ENCODE measurements at places on chromosomes 16 and 17.

- DNase-seq, result no peak
These were observed 5.4 kb upstream of the HAP1 start for GRCh38 chr17:41739661-41740352.

DNA sequence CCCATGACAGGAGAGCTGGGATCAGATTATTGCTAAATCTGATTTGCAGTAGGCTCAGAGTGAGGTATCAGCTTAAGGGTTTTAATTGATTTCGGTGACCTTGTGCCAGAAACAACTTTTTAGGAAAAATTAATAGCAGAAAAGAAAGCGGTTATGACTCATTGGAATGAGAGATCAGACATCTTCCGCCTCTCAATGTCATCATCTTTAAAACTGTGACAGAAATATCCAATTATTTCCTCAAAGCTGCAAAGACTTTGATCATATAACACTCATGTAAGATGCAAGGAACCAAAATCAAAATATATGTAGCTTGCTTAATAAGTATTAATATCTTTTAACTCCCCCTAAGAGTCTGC is 190.1 kb upstream of the FOXF1 start:
- no peak for DNase-seq

DNA sequence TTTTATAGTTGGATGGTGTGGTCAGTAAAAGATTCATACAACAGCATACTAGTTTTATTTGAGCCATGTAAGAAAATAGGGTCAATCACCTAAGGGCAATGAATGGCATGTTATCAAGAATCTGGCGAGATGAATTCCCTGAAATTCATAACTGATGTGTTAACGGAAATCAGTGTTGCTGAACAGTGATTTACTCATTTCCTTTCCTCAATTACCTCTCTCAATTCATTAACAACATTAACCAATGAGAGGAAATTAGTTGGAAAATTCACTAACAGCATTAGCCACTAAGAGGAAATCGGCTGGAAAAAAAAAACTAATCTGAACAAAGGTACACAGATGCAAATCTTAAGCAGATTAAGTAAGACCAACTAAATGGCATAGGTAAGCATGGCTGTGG is 6.3 kb downstream of the CMTR2 start:
- DNase-seq, result no peak

DNA sequence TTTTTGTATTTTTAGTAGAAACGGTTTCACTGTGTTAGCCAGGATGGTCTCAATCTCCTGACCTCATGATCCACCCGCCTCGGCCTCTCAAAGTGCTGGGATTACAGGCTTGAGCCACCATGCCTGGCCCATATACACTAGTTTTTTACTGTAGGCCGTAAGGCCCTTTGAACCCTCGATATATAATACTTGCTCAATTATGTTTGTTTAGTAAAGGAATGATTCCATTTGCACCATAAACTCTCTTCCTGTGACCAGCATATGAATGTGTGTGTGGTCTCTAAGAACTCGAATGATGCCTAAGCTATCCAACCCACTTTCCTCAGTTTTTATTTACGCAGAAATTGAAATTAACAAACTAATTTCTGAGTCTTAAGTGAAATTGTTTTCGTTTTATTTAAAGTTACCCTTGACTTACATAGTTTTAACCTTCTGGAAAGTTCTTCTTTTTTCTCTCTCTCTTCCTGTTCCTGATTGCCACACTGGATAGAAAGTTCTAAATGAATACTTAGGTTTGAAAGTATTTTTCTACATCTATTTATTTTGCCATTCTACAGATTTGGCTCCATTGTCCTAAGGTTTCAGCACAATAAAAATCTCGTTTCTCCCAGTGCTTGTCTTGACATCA is 37.9 kb downstream of the PIGL start:
- DNase-seq, result no peak

DNA sequence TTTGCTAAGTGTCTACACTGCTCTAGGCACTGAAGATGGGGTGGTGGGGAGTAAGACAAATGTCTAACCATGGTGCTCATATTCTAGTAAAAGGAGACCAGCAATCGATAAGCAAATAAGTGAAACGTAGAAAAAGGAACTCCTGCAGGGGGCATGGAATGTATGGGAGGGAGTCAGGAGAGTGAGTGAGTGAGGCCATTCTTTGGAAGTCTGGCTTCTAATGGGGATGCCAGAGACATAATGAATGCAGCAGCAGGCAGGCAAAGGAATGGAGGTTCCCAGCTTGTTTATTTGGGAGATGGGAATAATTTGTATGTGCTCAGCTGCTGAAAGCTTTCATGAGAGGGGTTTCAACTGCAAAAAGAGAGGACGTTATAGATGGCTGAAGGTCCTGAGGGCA is 216.4 kb upstream of the DYNLRB2 start:
- no peak for DNase-seq

DNA sequence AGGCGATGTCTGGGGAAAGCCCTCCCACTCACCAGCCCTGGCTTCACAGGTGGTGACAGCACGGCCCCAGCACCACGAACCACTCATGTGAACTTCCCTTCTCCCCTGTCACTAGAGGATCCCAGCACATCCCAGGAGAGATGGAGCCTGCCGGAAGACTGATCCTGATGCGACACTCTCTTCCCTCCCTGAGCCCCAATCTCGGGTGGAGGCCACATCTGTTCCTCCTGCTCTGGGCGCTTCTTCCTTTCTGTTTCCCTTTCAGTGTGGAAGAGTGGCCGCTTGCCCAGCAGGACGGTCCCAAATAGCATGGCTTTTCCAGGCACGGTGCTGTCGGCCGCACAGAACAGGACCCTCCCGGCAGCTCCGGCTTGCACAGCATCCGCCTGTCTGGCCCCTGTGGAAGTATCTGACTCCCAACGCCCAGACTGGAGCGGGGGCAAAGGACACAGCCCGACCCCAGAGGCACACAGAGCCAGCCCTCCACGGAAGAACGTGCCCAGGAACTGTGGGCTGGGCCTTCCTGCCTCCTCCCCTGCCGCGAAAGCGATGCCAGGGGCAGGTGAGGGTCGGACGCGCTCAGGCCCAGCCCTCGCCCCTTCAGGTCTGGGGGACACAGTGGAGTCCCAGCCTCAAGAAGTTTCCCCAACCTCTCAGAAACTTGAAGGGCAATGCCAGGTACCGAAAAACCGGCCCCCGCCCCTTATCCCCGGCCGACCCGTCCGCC is 37.6 kb downstream of the CBFA2T3 start:
- no peak for DNase-seq

- DNase-seq, result no peak
These were observed 125.7 kb downstream of the CMIP start for GRCh38 chr16:81570151-81570846.

DNA sequence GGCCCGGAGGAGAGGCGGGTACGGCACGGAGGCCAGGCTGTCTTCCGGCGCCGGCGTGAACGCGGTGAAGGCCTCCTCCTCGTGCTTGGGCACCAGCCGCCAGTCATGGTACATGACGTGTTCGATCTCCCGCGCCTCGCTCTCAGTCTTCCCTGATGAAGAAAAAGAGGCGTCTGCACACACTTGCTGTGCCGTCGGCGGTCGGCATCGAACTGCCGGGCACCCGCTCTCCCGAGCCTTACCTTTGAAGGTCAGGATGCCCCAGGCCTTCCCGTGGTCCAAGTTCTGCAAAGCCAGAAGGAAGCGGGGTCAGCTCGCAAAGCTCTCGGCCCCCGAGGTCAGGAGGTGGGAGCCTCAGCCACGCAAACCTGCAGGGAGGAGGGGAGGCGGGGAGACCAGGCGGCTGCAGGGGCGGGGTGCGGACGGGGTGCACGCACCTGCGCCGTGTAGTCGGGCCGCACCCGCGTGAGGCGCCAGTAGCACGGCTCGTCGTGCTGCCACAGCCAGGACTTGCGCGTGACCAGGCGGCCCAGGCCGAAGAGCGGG is at the start of gene EME2:
TSS of gene EME2 (plus strand) at position 449 of the 546 bp plus-strand sequence. CDS start 418 bp downstream, outside the sequence.
- no peak for DNase-seq

GRCh38 chr16:89054261-89054661 is 39.4 kb upstream of the ACSF3 start:
- DNase-seq, result no peak

GRCh38 chr17:80358861-80359260 is 56.1 kb upstream of the ENDOV start:
- DNase-seq, result no peak

DNA sequence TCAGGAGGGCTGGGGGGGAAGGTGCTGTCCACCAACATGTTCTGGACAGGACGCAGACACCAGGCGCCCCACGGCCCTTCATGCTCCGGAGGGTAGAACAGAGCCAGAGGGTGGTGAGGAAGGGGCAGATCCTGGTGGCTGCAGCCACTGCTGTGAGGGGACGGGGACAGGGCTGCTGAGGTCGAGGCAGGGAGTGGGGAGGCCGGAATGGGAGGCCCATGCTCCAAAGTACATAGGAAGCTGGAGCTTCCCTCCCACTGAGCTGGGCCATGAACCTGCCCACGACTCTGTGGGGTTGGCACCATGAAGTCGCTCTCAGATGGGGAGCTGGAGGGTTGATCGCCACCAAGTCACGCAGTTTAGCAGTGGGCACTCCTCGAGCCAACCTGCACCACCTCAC is 8.0 kb upstream of the METRNL start:
- no peak for DNase-seq

- no peak for DNase-seq
These were observed 47.3 kb upstream of the IL34 start for GRCh38 chr16:70598937-70599503.

DNA sequence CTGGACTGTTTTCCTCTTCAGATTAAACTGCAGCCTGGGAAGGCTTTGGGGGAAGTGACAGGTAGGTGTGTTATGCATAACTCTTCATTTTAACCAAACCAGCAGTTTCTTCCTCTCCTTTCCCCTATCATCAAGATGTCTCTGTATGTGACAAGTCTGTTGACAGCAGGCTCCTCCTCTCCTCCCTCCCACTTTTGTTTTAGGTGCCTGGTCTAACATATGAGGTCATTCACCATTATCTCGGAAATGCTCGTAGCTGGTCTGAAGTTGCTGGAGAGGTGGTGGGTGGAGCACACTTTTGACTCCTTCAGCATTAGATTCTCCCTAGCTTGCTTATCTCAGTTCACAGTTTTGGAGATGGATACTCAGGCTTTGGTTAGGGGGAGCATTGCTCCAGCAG is 571.0 kb upstream of the EEF2KMT start:
- no peak for DNase-seq

- no peak for DNase-seq
These were observed 35.0 kb downstream of the NECAB2 start for GRCh38 chr16:84003038-84003437.

DNA sequence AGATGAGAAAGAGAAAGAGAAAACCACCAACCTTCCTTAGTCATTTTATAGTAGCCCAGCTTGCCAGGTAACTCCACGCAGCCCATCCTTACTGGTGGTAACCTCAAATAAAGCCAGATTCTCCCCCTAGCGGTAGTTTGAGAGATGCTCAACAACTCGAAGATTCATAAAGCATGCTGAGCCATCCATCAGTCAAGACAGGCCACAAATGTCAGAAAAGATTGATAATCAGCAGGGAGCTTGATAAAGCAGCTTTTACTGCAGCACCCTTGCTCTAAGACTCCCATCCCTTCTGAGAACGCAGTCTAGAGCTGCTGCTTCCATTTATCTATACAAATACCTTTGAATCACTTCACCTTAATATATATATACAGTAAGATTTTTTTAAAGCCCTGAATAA is 451.5 kb upstream of the HSBP1 start:
- DNase-seq, result no peak
